ENCODE measurements at places on chromosomes 4 and X.

DNA sequence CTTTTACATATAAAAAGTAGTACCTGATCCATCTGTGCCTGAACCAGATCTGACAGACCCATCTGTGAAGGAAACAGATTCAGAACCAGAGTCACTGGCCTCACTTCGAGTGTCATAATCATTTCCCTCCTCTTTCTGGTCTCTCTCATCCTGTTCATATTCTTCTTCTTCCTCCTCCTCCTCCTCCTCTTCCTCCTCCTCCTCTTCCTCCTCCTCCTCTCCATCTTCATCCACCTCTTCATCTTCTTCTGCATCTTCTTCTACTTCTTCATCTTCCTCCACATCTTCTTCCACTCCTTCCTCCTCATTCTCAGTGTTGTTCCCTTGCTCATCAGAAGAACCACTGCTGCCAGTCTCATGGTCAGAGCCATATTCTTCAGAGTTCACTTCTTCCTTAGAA, 12.9 kb downstream of the YTHDC1 start:
- no peak for DNase-seq

- no peak for DNase-seq
Measured at GRCh38 chr4:122038896-122039295, 87.0 kb upstream of the TRPC3 start.

GRCh38 chr4:159551281-159551680, 448.4 kb downstream of the RAPGEF2 start:
- no peak for DNase-seq

- no peak for DNase-seq
Measured at GRCh38 chr4:15515106-15515505, 45.4 kb downstream of the CC2D2A start.

DNA sequence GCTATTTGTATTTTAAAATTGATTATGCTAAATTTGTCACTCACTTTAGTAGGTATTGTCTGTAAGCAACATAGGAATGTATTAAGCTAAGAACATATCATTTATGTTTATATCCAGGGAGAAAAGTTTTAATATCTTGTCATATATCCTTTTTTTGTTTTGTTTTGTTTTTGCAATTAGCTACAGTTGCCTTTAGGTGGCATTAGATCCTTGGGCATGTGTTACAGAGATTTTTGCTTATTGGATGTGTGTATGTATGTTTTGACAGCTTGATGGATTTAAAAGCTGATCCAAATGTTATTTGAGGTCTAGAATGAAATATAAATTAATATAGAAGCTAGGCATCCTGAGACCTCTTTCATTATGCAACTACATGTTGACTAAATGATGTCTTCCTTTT, 36.1 kb upstream of the OTUD4 start:
- DNase-seq, result no peak

DNA sequence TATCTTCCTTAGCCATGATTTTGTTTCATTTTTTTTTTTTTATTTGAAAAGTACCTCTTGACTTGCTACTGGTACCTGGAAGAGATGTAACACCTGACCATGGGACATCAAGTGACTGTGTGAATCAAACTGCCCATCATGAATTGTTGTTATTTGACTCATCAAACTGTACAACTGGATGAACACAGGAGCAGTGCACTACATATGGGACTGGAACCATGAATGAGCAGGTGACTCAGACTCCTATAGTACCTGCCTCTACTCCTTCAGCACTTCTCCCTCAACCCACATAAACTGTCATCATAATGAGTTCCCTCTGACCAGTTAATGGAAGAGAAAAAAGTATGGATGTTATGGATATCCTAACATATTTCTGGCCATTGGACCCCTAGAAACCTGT, 15.9 kb upstream of the UBE2D3 start:
- no peak for DNase-seq

GRCh38 chrX:14529290-14529989, at the start of gene GLRA2:
Gene GLRA2, plus strand, starts transcription at chrX:14529536. Its CDS starts 522 bp downstream, at chrX:14530058.
- DNase-seq, result no peak

GRCh38 chr4:138775489-138775888, 240.1 kb upstream of the NOCT start:
- no peak for DNase-seq

DNA sequence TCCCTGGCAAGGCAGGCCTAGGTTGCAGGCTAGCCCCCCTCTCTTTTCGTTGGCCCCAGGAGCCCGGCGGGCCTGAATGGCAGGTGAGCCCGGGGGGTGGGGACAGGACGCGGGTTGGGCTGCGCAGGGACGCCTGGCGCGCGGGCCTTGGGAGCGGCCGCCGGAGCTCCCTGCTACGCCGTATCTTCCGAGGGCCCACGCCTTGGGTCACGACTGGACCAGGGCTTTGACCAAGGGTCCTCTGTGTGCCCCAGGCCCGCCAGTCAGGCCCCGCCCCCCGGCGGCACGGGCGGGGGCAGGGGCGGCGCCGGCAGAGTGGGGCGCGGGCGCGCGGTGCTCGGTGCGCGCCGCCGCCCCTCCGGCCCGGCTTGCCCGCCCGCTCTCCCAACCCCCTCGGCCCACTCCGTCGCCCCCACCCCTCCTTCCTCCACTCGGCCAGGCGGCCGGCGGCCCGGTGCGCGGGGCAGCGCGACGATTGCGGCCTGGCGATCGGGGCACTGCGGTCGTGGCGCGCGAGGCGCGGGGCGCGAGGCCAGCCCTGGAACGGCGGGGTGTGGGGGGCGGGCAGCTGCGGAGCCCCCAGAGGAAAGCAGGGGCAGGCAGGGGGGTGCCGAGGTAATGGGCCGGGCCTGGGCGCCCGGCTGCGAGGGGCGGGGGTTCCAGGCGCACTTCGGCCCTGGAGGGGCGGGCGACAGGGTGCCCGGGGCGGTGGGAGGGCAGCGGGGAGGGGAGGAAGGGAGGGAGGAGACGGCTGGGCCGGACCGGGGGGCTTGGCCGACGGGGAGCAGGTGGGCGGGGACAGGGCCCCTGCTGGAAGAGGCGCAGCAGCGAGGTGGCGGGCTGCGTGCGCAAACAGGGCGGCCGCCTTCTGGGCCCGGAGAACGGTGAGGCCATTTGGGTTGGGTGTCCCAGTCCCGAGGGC, at the start of gene PRRG3:
PRRG3 (plus strand) TSS at position 798 of the 922 bp plus-strand sequence. CDS start 3,357 bp downstream, outside the sequence.
- no peak for DNase-seq

DNA sequence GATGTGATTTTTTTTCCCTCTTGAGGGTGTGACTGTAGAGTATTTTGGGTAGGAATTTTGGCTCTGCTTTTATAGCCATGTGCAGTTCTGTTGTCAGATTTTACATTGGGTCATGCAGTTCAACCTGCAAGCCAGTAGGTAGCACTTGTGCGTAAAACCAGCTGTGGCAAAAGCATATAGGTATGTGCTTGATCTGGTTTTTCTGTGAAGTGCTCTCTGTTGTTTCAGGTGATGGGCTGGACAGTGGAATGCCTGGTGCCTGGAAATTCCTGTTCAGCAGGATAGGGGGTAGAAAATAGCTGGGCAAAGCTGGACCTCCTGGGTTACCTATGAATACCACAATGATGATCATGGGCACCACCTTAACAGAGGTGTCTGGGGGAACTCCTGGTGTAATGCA, 584.2 kb upstream of the PCDH10 start:
- DNase-seq, result no peak

GRCh38 chr4:150329373-150329772, 251.1 kb downstream of the DCLK2 start:
- no peak for DNase-seq

DNA sequence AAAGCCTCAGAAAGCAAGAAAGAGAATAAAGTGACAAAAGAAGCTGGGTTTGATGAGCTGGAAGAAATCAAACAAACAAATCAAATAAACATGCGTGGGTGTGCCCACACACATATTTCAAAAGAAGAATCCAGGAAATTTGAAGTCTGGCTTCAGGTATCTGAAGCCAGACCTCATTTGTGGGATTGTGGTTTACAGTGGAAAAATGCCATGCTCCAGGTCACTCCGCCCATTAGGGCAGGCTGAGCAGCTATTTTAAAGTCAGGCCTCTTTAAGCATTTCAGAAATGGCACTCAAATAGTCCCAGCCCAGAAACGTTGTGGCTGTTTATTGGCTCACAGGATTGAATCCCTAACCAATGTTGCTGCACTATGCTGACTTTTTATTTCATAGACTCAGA, 226.1 kb upstream of the F9 start:
- DNase-seq, result no peak

DNA sequence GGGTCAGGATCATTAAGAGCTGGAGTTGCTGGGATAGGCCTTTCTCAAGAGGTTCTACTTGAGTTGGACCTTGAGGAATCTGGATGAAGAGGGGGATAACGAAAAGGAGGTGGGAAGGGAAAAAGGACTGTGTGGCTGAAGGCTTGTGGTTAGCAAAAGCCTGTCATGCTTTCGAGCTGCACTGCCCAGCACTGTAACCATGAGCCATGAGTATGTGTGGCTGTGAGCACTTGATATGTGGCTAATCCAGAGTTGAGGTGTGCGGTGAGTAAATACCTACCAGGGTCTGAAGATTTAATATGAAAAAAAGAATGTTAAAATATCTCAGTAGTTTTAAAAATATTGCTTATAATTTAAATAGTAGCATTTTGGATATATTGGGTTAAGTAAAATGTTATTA, 11.4 kb downstream of the TMEM165 start:
- no peak for DNase-seq
